Omental fat pad (tissue), 4 donors: ENCODE measurements at places on chromosomes 4 and X. TPM values are rescaled to one million over a fixed set of nuclear protein-coding genes. Genes with fewer than 3 reads are reported as not detected.

Gene VCX3B
- not detected for total RNA-seq

Gene PHOX2B
- not detected for total RNA-seq

Gene PDHA2
- not detected for total RNA-seq

Gene AFF2
- total RNA-seq: 10.2 TPM

Gene CYLC1
- not detected for total RNA-seq

Gene TSPAN6
- total RNA-seq: 27.3 TPM

Gene APLN
- total RNA-seq: 0.65 TPM

Gene POLN
- 5.4 TPM for total RNA-seq

Gene RAB40AL
- total RNA-seq: 2.3 TPM

Gene SPON2
- total RNA-seq: 30.8 TPM

Gene ERCC6L
- total RNA-seq: 0.13 TPM

Gene CFAP47
- total RNA-seq: not detected

Gene NRK
- total RNA-seq: 1.9 TPM

Gene RAI2
- 22.4 TPM for total RNA-seq

Gene TMPRSS11A
- total RNA-seq: not detected

Gene NUP62CL
- total RNA-seq: 0.74 TPM

Gene CRMP1
- total RNA-seq: 0.44 TPM

Gene LGI2
- total RNA-seq: 2.8 TPM

Gene PYURF
- 78.5 TPM for total RNA-seq

Gene ZNF718
- 14.7 TPM for total RNA-seq

Gene C4orf54
- total RNA-seq: not detected

Gene F9
- total RNA-seq: not detected

Gene ZFP42
- 0.46 TPM for total RNA-seq

Gene MGARP
- total RNA-seq: 20.6 TPM

Gene SLC49A3
- 16.9 TPM for total RNA-seq

Gene HSFX1
- total RNA-seq: 0.56 TPM
